ENCODE measurements at places on chromosomes 13 and 19.
A peak's percentile ranks its signal among the peaks of the same experiment; 100 is the strongest.

- no peaks in the 10 kb centered on the region for H3K36me3 ChIP-seq
- peaks cover 41% of the 10 kb centered on the region for H3K4me1 ChIP-seq
- H3K27ac ChIP-seq, result peak overlapping the region; percentile 77
- H3K4me3 ChIP-seq, result peak overlapping the region; percentile 77
Observed at GRCh38 chr19:50817941-50818858, 5.4 kb downstream of the KLK1 start.

GRCh38 chr19:35063940-35064818, 22.7 kb downstream of the HPN start:
- no peak overlapping the region for H3K4me3 ChIP-seq
- H3K27ac ChIP-seq, result peak overlapping the region; percentile 68
- H3K36me3 ChIP-seq, result no peaks in the 10 kb centered on the region
- peaks cover 4% of the 10 kb centered on the region for H3K27me3 ChIP-seq
- peaks cover 16% of the 10 kb centered on the region for H3K4me1 ChIP-seq

- H3K4me3 ChIP-seq, result no peak overlapping the region
- no peak overlapping the region for H3K27ac ChIP-seq
- peaks cover 3% of the 10 kb centered on the region for H3K36me3 ChIP-seq
- peaks cover 16% of the 10 kb centered on the region for H3K4me1 ChIP-seq
- DNase-seq, result no peak
Observed at GRCh38 chr19:31346184-31347059, 2.8 kb downstream of the TSHZ3 start.

- no peak for DNase-seq
- peaks cover 15% of the 10 kb centered on the region for H3K4me1 ChIP-seq
- no peak overlapping the region for H3K27ac ChIP-seq
- H3K4me3 ChIP-seq, result no peak overlapping the region
- H3K27me3 ChIP-seq, result no peaks in the 10 kb centered on the region
Observed at GRCh38 chr13:94414708-94415107, 64.8 kb downstream of the DCT start.

DNA sequence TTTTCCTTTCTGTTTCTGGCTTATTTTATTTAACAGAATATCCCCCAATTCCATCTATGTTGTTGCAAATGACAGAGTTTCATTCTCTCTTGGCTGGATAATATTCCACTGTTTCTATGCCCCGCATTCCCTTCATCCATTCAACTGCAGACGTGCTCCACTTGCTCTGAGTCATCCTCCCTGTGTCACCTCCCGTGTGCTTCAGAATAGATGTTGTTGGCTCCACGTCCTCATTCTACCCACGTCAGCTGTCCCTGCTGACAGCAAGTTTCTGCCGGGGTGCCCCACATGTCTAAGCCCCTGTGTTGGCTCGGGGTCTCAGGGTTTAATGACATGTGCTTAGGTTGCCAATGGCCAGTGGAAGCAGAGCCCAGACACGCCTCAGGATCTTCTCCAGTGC, 1041.0 kb downstream of the UQCRFS1 start:
- no peak for DNase-seq
- no peak overlapping the region for H3K27ac ChIP-seq
- H3K4me1 ChIP-seq, result no peaks in the 10 kb centered on the region
- H3K27me3 ChIP-seq, result peaks cover 2% of the 10 kb centered on the region
- H3K4me3 ChIP-seq, result no peak overlapping the region

DNA sequence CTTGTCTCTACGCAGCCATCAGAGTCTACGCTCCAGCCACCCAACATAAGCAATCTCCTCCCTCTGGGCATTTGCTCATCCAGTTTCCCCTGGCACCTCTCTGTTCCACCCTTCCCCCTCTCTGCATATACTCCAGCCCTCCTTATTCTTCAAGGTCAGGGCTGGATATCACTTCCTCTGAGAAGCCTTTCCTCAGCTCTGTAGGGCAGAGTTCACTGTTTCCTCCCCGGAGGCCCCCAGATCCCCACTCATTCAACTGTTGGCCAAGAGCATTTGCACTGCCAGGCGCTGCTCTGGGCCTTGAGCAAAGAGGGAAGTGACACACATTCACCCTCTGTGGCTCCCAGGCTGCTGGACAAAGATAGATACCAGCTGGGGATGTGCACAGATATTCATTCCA, 3.3 kb downstream of the FCGRT start:
- H3K27me3 ChIP-seq, result peaks cover 2% of the 10 kb centered on the region
- H3K4me1 ChIP-seq, result peaks cover 20% of the 10 kb centered on the region
- no peak overlapping the region for H3K27ac ChIP-seq
- peaks cover 4% of the 10 kb centered on the region for H3K36me3 ChIP-seq
- H3K4me3 ChIP-seq, result peak overlapping the region; percentile 20
- DNase-seq, result no peak

GRCh38 chr19:39406656-39407409, at the start of gene ZFP36:
ZFP36 (plus strand) TSS chr19:39406847; CDS start chr19:39406905, 58 bp downstream.
- H3K27me3 ChIP-seq, result no peaks in the 10 kb centered on the region
- peak; percentile 77 for DNase-seq
- peak within 1 kb of the TSS; percentile 96 for H3K4me3 ChIP-seq
- H3K36me3 ChIP-seq, result peaks cover 13% of the 10 kb centered on the region

DNA sequence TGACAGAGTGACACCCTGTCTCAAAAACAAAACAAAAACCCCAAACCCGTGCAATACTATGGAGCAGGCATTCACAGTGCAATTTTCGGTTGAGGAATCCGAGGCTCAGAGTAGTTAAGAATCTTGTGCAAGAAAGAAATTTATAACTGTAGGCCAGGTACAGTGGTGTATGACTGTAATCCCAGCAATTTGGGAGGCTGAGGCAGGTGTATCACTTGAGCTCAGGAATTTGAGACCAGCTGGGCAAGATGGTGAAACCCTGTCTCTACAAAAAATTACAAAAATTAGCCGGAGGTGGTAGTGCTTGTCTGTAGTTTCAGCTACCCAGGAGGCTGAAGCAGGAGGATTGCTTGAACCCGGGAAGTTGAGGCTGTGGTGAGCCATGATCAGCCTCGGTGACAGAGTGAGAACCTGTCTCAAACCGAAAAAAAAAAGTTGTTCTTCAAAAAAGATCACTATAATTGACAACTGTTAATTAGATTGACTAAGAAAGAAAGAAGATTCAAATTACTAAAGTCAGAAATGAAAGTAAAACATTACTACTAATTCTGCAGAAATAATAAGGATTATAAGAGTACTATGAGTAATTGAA, 12.9 kb downstream of the CEACAM1 start:
- peaks cover 46% of the 10 kb centered on the region for H3K36me3 ChIP-seq
- no peak overlapping the region for H3K4me3 ChIP-seq
- DNase-seq, result no peak
- no peak overlapping the region for H3K27ac ChIP-seq
- peaks cover 41% of the 10 kb centered on the region for H3K4me1 ChIP-seq

DNA sequence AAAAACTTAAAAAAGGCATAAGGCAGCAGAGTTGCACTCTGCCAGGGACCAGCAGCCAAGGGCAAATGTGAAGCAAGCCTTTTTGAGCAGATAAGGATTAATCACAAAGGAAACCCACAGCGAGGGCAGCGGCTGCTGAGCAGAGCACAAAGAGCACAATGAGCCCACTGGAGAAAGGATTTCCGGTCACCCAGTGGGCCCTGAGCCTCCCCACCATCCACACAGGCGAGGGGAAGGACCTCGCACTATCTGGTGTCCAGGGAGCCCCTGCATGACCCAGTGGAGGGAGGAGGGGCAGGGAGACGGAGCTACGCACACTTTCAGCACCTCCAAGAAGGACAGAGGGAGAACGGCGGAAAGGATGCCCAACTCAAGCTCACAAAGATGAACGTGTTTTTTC, 40.0 kb downstream of the COL4A1 start:
- no peaks in the 10 kb centered on the region for H3K36me3 ChIP-seq
- H3K4me1 ChIP-seq, result no peaks in the 10 kb centered on the region
- no peak overlapping the region for H3K27ac ChIP-seq
- no peak overlapping the region for H3K4me3 ChIP-seq
- DNase-seq, result no peak

- peaks cover 29% of the 10 kb centered on the region for H3K27me3 ChIP-seq
- no peak for DNase-seq
- no peaks in the 10 kb centered on the region for H3K36me3 ChIP-seq
- no peak overlapping the region for H3K4me3 ChIP-seq
- no peaks in the 10 kb centered on the region for H3K4me1 ChIP-seq
- H3K27ac ChIP-seq, result no peak overlapping the region
Observed at GRCh38 chr13:110129539-110130186, 177.3 kb downstream of the COL4A1 start.

- H3K27ac ChIP-seq, result no peak overlapping the region
- peaks cover 2% of the 10 kb centered on the region for H3K27me3 ChIP-seq
- no peak overlapping the region for H3K4me3 ChIP-seq
Observed at GRCh38 chr13:27182844-27183497, 11.4 kb upstream of the USP12 start.

GRCh38 chr19:45403272-45403671, 1.6 kb downstream of the PPP1R13L start:
- peaks cover 19% of the 10 kb centered on the region for H3K27me3 ChIP-seq
- H3K27ac ChIP-seq, result no peak overlapping the region
- H3K36me3 ChIP-seq, result peaks cover 5% of the 10 kb centered on the region

- H3K27me3 ChIP-seq, result no peaks in the 10 kb centered on the region
- no peak overlapping the region for H3K27ac ChIP-seq
- H3K4me1 ChIP-seq, result no peaks in the 10 kb centered on the region
- no peak for DNase-seq
Observed at GRCh38 chr19:24101459-24102115, 14.6 kb downstream of the ZNF254 start.

- no peak overlapping the region for H3K27ac ChIP-seq
- H3K36me3 ChIP-seq, result no peaks in the 10 kb centered on the region
- no peaks in the 10 kb centered on the region for H3K27me3 ChIP-seq
Observed at GRCh38 chr19:3201072-3201700, 15.5 kb downstream of the NCLN start.

DNA sequence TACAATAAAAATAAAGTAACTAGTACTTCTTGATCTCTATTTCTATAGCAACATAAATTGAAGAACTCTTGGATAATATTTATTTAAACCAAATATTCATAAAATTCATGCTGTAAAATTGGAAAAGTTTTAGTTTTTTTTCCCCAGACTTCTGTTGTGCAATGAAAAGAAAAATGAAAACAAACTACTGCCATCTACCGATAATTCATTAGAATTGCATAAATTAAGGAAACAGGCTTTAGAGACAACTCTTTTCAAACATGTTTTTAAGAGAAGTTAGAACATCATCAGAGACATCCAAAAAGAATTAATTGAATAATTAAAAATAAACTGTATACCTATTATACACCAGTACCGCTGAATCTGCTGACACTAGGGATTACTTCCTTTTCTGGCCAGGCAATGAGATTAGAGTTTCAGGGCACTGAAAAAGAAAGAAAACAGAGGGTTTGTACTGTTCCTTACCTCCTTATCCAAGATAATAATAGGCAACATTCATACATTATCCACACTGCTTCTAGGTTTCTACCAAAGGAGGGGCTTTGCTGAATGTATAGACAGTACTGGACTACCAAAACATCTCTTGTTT, 4.9 kb downstream of the CCDC122 start:
- H3K36me3 ChIP-seq, result no peaks in the 10 kb centered on the region
- no peak overlapping the region for H3K4me3 ChIP-seq
- peaks cover 15% of the 10 kb centered on the region for H3K4me1 ChIP-seq
- H3K27ac ChIP-seq, result no peak overlapping the region
- DNase-seq, result no peak

GRCh38 chr13:113083402-113084061, 22.1 kb upstream of the F7 start:
- no peaks in the 10 kb centered on the region for H3K27me3 ChIP-seq
- no peak overlapping the region for H3K27ac ChIP-seq
- no peaks in the 10 kb centered on the region for H3K36me3 ChIP-seq
- no peaks in the 10 kb centered on the region for H3K4me1 ChIP-seq
- no peak overlapping the region for H3K4me3 ChIP-seq

GRCh38 chr19:7746903-7747884, at the start of gene CD209:
CD209 (minus strand) TSS chr19:7747534; CDS start chr19:7747511, 23 bp downstream.
- DNase-seq, result no peak
- H3K27me3 ChIP-seq, result peaks cover 5% of the 10 kb centered on the region
- no peak within 1 kb of the TSS for H3K4me3 ChIP-seq
- H3K36me3 ChIP-seq, result no peaks in the 10 kb centered on the region

- H3K4me1 ChIP-seq, result no peaks in the 10 kb centered on the region
- H3K4me3 ChIP-seq, result no peak overlapping the region
- no peak overlapping the region for H3K27ac ChIP-seq
Observed at GRCh38 chr13:71626421-71627117, 240.4 kb downstream of the DACH1 start.

- H3K27me3 ChIP-seq, result peaks cover 5% of the 10 kb centered on the region
- no peak overlapping the region for H3K27ac ChIP-seq
- H3K4me3 ChIP-seq, result no peak overlapping the region
- H3K4me1 ChIP-seq, result peaks cover 19% of the 10 kb centered on the region
Observed at GRCh38 chr13:28585561-28585960, 73.4 kb upstream of the POMP start.

DNA sequence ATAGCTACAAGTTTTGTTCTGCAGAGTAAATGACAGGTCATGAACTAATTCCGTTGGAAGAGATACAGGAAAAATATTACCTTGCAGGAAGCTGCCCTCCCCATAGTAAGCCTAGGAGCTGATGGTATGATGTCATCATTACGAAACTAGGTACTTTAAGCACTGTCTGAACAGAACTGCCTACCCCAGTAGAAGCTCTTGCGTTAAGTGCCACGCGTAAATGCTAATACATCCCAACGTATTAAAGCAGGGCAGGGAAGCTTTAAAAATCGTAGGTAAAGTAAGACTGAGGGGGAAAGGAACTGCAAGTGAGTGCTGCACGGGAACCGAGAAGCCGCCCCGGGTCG, 572 bp downstream of the UGGT2 start:
- peak overlapping the region; percentile 67 for H3K4me3 ChIP-seq
- no peaks in the 10 kb centered on the region for H3K4me1 ChIP-seq
- H3K27me3 ChIP-seq, result peaks cover 8% of the 10 kb centered on the region

- peaks cover 4% of the 10 kb centered on the region for H3K4me1 ChIP-seq
- H3K4me3 ChIP-seq, result no peak overlapping the region
- no peak overlapping the region for H3K27ac ChIP-seq
- DNase-seq, result peak; percentile 34
- H3K36me3 ChIP-seq, result no peaks in the 10 kb centered on the region
Observed at GRCh38 chr19:13597640-13598039, 91.4 kb upstream of the CACNA1A start.

DNA sequence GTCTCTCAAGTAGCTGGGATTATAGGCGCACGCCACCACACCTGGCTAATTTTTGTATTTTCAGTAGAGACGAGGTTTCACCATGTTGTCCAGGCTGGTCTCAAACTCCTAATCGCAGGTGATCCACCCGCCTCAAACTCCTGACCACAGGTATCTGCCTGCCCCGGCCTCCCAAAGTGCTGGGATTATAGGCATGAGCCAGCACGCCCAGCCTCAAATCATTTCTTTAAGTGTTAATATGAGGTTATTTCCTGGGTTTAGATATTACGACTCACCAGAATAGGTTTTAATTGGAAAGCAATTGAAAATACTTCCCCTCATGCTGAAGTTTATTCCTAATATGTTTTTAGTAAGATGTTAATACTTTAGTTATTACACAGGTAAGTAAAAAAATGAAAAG, 144.5 kb downstream of the NUFIP1 start:
- H3K36me3 ChIP-seq, result no peaks in the 10 kb centered on the region
- no peak overlapping the region for H3K27ac ChIP-seq
- peaks cover 7% of the 10 kb centered on the region for H3K27me3 ChIP-seq
- DNase-seq, result no peak
